NCI-H460 (cell line): ENCODE measurements at places on chromosomes 1 and 21. TPM values are rescaled to one million over a fixed set of nuclear protein-coding genes. Genes with fewer than 3 reads are reported as not detected.

GRCh38 chr1:14513111-14513510 is 85.4 kb upstream of the KAZN start:
- no peak for DNase-seq

- no peak for DNase-seq
These were observed 92.1 kb downstream of the MAB21L3 start for GRCh38 chr1:116203181-116203723.

DNA sequence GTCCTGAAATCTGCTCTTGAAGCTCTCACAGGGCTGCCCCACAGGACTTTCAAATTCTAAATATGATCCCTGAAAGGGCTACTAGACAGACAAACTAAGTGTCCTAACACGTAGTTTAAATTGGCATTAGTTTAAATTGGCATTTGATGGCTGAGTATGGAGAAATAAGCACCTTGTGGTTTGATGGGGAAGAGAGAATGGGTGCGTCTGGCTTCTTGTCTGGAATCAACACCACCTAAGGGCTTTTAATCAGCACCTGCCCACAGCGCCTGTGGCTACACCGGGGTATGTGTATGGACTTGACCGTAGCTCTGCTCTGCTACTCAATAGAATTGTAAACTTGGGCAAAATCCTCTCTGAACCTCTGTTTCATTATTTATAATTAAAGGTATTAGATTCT is 5.7 kb upstream of the LAMB3 start:
- DNase-seq: no peak

DNA sequence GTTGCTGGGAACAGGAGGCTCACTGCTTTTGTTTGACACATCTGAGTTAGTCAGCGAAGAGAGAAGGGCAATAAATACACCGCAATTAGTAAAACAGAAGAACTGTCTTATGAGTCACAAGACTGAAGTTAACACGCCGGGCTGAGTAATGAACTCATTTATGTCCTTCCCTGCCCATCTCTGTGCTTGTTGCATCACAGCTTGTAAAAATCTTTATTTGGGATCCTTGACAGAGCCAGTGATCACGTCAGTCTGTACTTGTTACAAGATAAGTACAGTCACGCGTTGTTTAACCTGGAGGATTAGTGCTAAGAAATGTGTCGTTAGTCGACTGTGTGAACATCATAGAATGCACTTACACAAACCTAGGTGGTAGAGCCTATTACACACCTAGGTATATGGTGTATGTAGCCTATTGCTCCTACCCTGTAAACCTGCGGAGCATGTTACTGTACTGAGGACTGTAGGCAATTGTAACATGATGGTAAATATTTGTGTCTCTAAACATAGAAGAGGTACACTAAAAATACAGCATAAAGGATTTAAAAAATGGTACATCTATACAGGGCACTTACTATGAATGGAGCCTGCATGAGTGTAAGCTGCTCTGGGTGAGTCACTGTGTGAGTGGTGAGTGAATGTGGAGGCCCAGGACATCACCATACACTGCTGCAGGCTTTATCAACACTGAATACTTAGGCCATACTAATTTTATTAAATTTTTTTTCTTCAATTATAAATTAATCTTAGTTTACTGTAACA is 272.2 kb downstream of the TNR start:
- DNase-seq: peak; percentile 12

The RSRP1 gene
- 43.9 and 56.8 TPM in 2 replicates for total RNA-seq

DNA sequence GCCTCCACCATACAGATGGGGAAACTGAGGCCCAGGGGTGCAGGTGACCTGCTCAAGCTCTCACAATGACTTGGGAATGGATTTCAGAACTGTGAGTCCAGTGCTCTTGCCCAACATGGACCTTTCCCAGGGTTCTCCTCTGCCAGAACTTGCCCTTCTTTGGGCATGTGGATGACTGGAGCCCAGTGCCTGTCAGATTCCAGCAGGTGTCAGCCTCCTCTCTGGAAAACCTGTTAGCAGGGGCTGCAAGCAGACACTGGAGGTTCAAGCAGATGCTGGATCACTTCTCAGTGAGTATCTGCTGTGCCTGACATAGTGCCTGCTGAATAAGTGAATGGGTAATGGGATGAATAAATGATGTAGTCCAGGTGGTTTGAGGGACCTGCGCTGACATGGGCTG is 314.2 kb upstream of the POU3F1 start:
- DNase-seq: no peak

DNA sequence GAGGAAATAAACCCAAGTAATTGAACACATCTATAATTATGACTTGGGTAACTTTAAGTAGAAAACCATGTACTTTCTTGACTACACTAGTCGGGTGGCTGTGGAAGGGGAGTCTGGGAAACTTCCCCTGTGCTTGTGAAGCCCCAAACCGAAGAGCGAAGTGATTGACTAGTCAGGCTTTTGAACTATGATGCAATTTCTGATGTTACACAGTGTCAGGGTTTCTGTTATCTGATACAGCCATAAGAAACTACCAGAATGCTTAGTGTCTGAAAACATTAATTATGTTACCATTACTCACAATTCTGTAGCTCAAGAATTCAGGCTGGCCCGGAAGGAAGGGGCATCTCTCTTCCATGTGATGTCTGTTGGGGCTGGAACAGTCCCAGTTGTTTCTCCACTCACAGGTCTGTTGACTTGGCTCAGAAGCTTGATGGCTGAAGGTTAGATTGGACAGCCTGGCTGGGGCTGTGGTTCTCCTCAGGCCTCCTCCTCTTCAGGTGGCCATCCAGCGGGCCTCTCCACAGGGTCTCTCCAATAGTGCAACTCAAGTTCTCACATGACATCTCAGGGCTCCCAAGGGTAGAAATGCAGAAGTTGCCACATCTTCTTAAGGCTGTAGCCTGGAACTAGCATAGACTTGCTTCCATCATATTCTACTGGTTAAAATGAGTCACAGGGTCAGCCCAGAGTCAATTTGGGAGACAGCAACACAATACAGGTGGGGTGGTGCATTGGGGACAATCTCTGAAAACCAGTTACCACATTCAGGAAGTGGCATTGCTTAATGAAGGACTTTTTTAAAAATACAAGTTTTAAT is 8.3 kb upstream of the C8B start:
- DNase-seq: no peak

The GPR3 gene
- total RNA-seq: 1.0 and 1.1 TPM in 2 replicates

GRCh38 chr1:151711044-151711800 is 5.4 kb downstream of the CELF3 start:
- no peak for DNase-seq

The ETNK2 gene
- 0.17 TPM in 1 of 2 replicates, not detected in the other for total RNA-seq

The SLC22A15 gene
- 0.14 and 0.42 TPM in 2 replicates for total RNA-seq

GRCh38 chr1:109116286-109116685 is 2.4 kb downstream of the ELAPOR1 start:
- no peak for DNase-seq
